ENCODE measurements at places on chromosomes 5 and 9. TPM values are rescaled to one million over a fixed set of nuclear protein-coding genes. Genes with fewer than 3 reads are reported as not detected.

DNA sequence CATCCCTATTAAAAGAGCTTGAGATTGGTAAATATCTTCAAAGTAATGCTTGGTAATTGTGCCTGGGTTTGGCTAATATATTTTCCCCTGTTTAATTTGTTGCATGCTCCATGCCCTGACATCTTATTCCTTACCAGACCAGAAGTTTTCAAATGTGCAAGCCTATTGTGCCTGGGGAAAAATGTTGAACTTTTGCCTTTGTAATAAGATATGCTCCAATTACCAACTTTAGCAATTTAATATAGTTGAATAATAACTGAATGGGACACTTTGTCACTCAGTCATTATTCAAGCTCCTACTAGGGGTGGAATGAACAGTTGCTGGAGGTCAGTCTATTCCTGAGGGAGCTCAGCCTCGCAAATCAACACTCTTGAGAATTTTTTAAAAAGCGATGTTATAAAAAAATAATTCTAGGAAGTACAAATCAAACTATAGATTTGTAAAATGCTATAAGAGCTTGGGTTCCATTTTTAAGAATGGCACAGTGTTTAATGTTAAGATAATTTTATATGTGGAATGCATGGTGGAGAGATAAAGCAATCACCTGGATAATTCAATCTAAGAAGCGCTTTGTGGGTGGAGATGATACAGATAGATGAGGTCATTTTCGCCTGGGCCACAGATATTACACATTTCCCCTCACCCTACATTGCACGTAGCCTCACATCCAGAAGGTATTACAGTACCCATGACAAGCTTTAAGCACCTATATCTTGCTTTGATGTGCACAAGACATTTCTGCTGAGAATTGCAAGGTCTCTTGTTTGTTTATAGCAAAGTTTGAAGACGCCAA is 231.8 kb downstream of the PIK3R1 start:
- DNase-seq, result no peak

DNA sequence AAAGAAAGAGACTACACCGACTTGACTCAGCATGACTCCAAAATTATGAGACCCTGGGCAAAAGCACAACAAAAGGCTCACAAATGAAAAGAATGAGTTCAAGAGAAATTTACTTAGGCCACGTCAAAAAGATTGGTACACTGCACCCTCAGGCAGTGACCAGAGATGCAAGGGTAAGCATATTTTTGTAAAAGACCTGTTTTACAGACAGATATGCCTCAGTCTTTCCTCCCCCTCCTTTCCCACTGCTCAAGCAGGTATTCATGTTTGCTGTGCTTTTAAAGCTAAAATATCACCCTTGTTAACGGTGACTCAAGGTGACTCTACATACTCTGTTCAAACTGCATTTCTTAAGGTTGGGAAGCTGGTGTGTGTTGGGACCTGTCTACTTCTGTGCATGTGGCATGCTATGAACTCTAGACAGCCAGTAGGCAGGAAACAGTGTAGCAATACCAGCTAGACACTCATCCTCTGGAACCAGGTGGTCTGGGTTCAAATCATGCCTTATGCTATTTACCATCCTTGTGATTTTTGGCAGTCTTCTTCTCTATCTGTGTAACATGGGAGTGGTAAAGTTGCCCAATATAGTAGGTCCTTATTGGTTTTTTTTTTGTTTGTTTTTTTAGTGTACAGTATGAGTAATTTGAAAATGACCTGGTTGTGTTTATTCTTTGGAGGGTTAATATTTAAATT is 98.7 kb downstream of the TLE4 start:
- no peak for DNase-seq

- DNase-seq, result no peak
These were observed 474 bp downstream of the HMGCR start for GRCh38 chr5:75337366-75338021.

DNA sequence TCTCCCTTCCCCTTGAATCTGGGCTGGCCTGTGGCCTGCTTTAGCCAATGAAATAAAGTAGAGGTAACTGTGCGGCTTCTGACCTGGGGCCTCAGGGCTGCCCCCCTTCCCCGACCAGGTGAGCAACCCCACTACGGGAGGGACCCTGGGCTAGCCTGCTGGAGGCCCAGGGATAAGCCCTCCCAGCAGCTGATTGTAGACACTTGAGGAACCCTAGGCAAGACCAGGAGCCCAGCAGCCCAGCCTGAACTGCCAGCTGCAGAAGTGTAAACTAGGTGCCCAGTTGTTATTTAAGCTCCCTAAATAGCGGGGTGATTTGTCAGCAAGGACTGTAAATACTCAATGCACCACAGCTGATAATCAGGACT is 41.3 kb downstream of the RAPGEF1 start:
- DNase-seq, result no peak

GRCh38 chr9:81759680-81760215 is 70.4 kb upstream of the TLE1 start:
- DNase-seq, result peak; percentile 61

GRCh38 chr5:25955337-25955736 is 1083.0 kb downstream of the CDH9 start:
- no peak for DNase-seq

DNA sequence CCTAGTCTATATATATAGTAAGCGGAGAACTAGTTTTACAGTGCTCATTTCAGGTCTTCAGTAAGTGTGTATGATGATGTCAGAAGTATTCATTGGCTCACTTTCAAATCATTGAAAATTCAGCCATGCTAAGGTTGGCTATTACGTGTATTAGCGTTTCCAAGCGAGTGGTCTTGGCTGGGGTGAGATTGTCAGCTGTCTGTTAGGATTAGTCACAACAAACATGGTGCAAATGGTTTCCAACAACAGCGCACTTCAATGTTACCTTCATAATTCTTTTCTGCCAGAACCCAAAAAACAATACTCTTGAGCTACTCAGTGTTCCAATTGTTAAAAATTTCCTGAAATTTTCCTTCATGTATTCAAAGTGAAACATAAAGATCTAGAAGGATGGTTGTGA is 283.0 kb downstream of the AOPEP start:
- no peak for DNase-seq

GRCh38 chr9:124389146-124389939 is 25.9 kb downstream of the PSMB7 start:
- no peak for DNase-seq

DNA sequence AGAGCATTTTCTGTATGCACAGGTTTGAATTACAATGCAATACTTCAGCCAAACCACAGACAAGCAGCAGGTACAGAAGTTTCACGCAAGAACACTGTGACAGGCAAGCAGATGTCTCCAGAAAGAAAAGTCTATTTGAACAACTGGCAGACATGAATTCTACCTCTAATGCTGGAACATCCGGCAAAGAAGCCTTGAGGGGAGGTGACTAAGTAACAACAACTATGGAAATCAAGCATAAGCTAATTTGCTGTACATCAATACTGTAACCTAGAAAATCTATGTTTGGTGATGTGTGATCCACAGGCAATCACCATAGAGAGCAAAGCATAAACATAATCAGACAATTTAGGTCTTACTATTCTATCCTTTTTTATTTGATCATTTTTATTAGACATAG is 65.5 kb downstream of the PLK2 start:
- no peak for DNase-seq

GRCh38 chr5:131776450-131776849 is 20.4 kb downstream of the FNIP1 start:
- DNase-seq, result no peak

GRCh38 chr5:142287096-142287972 is 37.5 kb downstream of the SPRY4 start:
- no peak for DNase-seq

DNA sequence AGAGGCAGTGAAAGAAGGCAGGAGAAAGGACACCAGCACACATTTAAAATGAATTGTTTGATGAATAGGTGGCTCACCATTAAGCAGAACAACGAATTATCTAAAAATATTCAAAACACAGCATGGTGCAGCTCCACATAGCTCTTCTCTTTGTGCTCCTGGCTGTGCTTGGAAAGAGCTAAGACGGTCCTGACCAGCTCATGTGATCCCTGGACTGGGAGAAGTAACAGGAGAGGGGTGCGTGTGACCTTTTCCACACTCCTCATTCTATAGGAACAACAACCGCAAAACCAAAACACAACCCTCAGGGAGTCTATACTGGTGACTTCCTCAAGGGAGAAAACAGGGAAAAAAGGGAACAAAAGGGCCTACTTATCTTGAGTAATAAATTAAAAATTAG is 140.5 kb downstream of the DIRAS2 start:
- DNase-seq, result no peak

DNA sequence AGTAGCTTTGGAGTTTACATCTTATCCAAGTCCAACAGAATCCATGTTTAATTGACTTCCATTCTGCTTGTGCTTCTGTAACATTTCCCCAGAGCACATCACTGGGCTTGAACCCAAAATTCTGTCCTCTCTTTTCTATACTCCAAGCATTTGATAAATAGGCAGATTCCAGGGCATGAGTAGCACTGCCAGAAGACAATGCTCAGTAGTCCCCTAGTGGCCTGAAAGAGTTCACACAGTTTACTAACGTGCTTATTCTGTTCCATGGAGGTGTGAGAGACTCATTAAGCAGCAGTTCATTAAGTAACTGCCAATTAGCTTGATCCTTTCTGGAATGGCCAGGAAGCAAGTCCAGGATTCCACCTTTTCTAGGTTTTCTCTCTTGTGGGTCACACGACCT is 9.4 kb upstream of the GABRA6 start:
- DNase-seq, result peak; percentile 1

- DNase-seq, result no peak
These were observed 19.9 kb downstream of the TPPP start for GRCh38 chr5:673161-673830.

DNA sequence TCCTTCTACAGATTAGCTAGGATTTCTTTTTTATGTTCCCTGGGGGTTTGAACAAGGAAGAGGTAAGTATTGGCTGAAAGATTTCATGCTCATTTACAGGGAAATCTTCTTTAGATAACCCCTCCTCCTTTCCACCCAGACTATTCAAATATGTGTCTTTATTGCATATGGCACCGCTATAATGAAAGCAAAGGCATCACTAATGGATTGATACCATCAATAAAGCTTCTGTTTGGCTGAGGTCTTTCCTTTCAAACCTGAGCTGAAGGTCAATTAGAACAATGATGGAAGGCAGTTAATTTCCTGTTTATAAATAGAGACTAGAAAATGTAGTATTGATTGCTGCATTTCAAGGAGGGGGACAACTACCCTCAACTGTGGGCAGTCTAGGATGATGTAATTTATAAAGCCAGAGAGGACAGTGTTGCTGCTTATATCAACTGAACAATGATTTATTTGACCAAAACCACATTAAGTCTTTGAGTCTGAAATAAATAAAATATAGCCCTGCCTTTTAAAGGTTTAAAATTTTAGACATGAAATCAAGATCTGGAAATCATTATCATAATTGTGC is 132.9 kb downstream of the SGCD start:
- no peak for DNase-seq

GRCh38 chr9:121958530-121958929 is 134.6 kb downstream of the TTLL11 start:
- DNase-seq, result no peak

- DNase-seq, result no peak
These were observed 12.1 kb downstream of the LRSAM1 start for GRCh38 chr9:127463382-127463781.

GRCh38 chr9:121581786-121582600 is 69.4 kb upstream of the DAB2IP start:
- peak; percentile 61 for DNase-seq

GRCh38 chr5:39443911-39444310 is 19.1 kb upstream of the DAB2 start:
- no peak for DNase-seq

DNA sequence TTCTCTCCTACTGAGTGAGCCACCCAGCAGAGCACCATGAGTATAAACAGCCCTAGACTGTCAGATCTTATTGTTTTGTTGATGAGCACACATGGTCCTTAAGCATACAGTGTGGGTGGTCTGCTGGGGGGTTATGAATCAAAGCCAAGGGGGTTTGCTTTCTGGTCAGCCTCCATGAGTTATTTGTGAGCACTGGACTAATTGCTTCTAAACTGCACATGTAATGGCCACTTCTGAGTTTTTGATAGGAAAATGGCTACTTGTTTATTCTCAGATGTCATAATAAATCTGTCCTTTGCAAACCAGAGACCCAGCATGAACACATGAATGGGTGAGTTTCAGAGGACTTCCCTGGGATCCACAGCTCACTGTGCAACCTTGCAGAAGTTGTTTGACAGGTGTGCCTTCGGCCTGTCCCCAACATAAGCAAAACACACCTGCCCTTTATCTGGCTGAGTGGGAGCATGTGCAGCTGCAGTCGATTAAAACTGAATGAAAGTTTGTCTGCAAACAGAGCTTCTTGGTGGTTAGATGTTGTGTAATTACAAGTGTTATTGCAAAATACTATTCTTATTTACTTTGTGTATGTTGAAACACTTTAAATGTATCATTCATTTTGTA is 35.9 kb downstream of the MAMDC2 start:
- DNase-seq, result peak; percentile 80

GRCh38 chr5:142095035-142095434 is 13.5 kb upstream of the NDFIP1 start:
- no peak for DNase-seq

Gene TMEM215
- total RNA-seq, result 0.06 TPM

Gene OTP
- total RNA-seq, result not detected

Gene RALGPS1
- 30.3 TPM for total RNA-seq

Gene IGFBPL1
- 2.4 TPM for total RNA-seq

Gene IL31RA
- total RNA-seq, result 0.21 TPM

Gene GNA14
- total RNA-seq, result 15.1 TPM

Gene EFNA5
- 18.4 TPM for total RNA-seq

Gene ADAMTSL1
- total RNA-seq, result 36.2 TPM

Gene CATSPER3
- total RNA-seq, result 0.54 TPM
